ENCODE measurements at places on chromosomes 1 and 21. TPM values are rescaled to one million over a fixed set of nuclear protein-coding genes. Genes with fewer than 3 reads are reported as not detected.
A peak's percentile ranks its signal among the peaks of the same experiment; 100 is the strongest.

GRCh38 chr1:205600085-205600484, 31.7 kb downstream of the ELK4 start:
- DNase-seq, result no peak
- H3K4me3 ChIP-seq, result no peak overlapping the region
- H3K4me1 ChIP-seq, result peaks cover 31% of the 10 kb centered on the region
- no peaks in the 10 kb centered on the region for H3K27me3 ChIP-seq

- no peak within 1 kb of the TSS for H3K27ac ChIP-seq
- peak; percentile 60 for DNase-seq
- peaks cover 12% of the 10 kb centered on the region for H3K4me1 ChIP-seq
- peak within 1 kb of the TSS; percentile 71 for H3K4me3 ChIP-seq
- peaks cover 6% of the 10 kb centered on the region for H3K36me3 ChIP-seq
These were observed at the start of gene COL6A1 for GRCh38 chr21:45981151-45982091. Gene COL6A1 (plus strand): TSS chr21:45981770. CDS start chr21:45981851, 81 bp downstream.

GRCh38 chr1:41889506-41890414, 29.0 kb downstream of the HIVEP3 start:
- peaks cover 44% of the 10 kb centered on the region for H3K4me1 ChIP-seq
- no peak overlapping the region for H3K4me3 ChIP-seq
- H3K36me3 ChIP-seq, result no peaks in the 10 kb centered on the region
- no peaks in the 10 kb centered on the region for H3K27me3 ChIP-seq
- no peak for DNase-seq

The KCNC4 gene
- total RNA-seq, result 12.7 TPM

DNA sequence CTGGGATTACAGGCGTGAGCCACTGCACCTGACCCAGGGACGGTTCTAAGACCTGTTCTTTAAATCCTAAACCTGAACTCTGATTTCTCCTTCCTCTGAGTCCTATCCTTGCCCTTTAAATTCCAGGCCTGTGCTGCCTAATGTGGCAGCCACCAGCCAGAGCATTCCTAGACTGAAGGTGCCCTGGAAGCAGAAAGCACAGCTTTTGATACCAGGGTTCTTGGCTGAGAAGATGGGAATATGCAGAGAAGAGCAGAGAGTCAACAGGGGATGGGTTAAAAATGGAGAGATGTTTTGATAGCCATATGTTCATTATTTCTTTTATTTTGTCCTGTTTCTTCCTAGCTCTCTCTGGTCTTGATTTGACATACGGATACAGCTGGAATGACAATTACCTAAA, 49.7 kb downstream of the RYR2 start:
- H3K36me3 ChIP-seq, result no peaks in the 10 kb centered on the region
- H3K27me3 ChIP-seq, result no peaks in the 10 kb centered on the region
- no peak for DNase-seq
- no peak overlapping the region for H3K4me3 ChIP-seq
- H3K4me1 ChIP-seq, result no peaks in the 10 kb centered on the region
- H3K27ac ChIP-seq, result no peak overlapping the region

GRCh38 chr1:27303509-27303908, 18.5 kb upstream of the TMEM222 start:
- H3K27ac ChIP-seq, result no peak overlapping the region
- H3K4me1 ChIP-seq, result peaks cover 2% of the 10 kb centered on the region
- DNase-seq, result no peak
- H3K36me3 ChIP-seq, result peaks cover 1% of the 10 kb centered on the region
- H3K4me3 ChIP-seq, result no peak overlapping the region

DNA sequence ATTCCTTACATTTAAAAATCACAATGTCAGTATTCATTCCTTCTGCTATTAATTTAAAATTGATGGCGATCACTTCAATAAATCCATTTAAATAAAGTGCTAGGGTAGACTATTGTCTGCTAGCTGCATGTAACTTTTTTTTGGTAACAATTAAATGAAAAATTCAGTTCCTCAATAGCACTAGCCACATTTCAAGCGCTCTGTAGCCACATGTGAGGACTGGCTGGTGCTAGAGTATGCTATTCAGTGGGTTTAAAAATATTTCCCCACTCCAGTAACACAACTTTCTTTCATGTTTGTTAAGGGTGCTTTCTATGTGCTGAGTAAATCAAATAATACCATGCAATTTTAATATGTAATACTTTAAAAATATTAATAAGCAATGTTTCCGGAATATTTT, 108.2 kb downstream of the LTN1 start:
- peaks cover 8% of the 10 kb centered on the region for H3K27me3 ChIP-seq
- peaks cover 19% of the 10 kb centered on the region for H3K4me1 ChIP-seq
- H3K4me3 ChIP-seq, result peak overlapping the region; percentile 90
- H3K27ac ChIP-seq, result peak overlapping the region; percentile 93

DNA sequence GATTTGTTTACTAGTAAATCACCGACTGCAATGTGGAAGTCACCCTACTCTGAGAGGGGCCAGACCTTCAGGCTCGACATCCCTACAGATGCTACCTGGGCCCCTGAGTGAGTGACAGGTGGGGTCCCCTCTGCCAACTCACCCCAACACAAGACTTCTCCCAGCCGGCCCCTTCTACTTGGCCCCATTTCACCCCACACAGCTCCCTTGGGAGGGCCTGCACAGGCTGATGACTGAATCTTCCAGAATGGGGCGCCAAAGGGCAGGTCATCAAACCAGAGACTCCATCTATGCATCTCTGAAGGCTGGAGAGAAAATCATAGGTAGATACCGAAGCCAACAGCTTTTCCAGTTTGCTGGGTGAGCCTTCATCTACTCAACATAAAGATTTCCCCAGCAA, 9.4 kb upstream of the S100A8 start:
- no peak overlapping the region for H3K27ac ChIP-seq
- H3K4me3 ChIP-seq, result no peak overlapping the region
- H3K36me3 ChIP-seq, result no peaks in the 10 kb centered on the region
- peaks cover 14% of the 10 kb centered on the region for H3K27me3 ChIP-seq
- no peak for DNase-seq

- H3K4me1 ChIP-seq, result no peaks in the 10 kb centered on the region
- H3K27ac ChIP-seq, result no peak overlapping the region
- H3K4me3 ChIP-seq, result no peak overlapping the region
These were observed 35.4 kb upstream of the COL24A1 start for GRCh38 chr1:86191958-86192357.

- H3K4me1 ChIP-seq, result no peaks in the 10 kb centered on the region
- no peak overlapping the region for H3K27ac ChIP-seq
These were observed 1145.6 kb downstream of the KCNT2 start for GRCh38 chr1:195462646-195463045.

DNA sequence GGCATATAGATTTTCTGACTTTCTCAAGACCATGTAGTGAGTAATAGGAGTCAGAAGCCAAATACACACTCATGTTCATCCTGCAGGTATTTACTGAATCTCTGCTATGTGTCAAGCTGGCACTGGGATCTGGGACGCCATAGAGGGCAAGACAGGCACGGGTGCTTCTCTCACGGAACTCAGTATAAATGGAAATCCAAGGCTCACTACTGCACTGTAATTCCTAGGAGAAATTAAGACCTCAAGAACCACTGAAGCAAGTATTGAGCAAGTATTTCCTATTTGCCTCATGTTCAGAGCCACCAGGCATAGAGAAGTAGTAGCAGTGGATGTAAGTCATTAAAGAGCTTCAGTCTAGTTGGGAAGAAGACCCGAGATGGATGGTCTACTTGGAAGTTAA, 38.9 kb downstream of the EIF2D start:
- H3K36me3 ChIP-seq, result peaks cover 73% of the 10 kb centered on the region
- DNase-seq, result no peak
- H3K27ac ChIP-seq, result peak overlapping the region; percentile 95
- no peaks in the 10 kb centered on the region for H3K27me3 ChIP-seq
- peaks cover 58% of the 10 kb centered on the region for H3K4me1 ChIP-seq

GRCh38 chr1:237814319-237814924, 76.3 kb downstream of the ZP4 start:
- no peak overlapping the region for H3K27ac ChIP-seq
- H3K27me3 ChIP-seq, result peaks cover 6% of the 10 kb centered on the region
- no peaks in the 10 kb centered on the region for H3K36me3 ChIP-seq

DNA sequence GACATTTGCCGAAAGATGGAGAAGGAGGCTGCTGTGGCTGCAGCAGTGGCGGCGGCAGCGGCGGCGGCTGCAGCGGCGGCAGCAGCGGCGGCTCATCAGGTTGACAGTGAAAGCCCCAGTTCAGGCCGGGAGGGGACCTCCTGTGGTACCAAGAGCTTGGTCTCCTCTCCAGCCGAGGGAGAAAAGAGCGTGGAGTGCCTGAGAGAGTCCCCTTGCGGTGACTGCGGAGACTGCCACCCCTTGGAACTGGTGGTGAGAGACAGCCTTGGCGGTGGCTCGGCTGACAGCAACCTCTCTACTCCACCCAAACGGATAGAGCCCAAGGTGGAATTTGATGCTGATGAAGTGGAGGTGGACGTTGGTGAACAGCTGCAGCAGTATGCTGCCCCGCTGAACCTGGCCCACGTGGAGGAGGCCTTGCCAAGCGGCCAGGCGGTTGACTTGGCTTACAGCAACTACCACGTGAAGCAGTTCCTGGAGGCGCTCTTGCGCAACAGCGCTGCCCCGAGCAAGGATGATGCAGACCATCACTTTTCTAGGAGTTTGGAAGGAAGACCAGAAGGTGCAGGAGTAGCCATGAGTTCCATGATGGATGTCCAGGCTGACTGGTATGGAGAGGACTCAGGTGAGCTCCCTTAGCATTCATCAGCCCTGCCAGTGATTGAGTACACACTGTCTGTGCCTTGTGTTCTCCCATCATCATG, 6.3 kb downstream of the ZBTB8B start:
- DNase-seq, result no peak
- H3K27me3 ChIP-seq, result peaks cover 27% of the 10 kb centered on the region
- H3K4me1 ChIP-seq, result no peaks in the 10 kb centered on the region
- H3K36me3 ChIP-seq, result no peaks in the 10 kb centered on the region

The PLA2G2C gene
- total RNA-seq, result not detected

- no peak overlapping the region for H3K4me3 ChIP-seq
- H3K4me1 ChIP-seq, result peaks cover 17% of the 10 kb centered on the region
- H3K27ac ChIP-seq, result no peak overlapping the region
- H3K36me3 ChIP-seq, result no peaks in the 10 kb centered on the region
- H3K27me3 ChIP-seq, result peaks cover 84% of the 10 kb centered on the region
- DNase-seq, result no peak
These were observed 2.3 kb upstream of the GRIK3 start for GRCh38 chr1:37036667-37037053.

GRCh38 chr1:10108134-10108663, 75.4 kb downstream of the UBE4B start:
- no peak overlapping the region for H3K27ac ChIP-seq
- H3K36me3 ChIP-seq, result peaks cover 17% of the 10 kb centered on the region
- H3K4me1 ChIP-seq, result no peaks in the 10 kb centered on the region
- no peak overlapping the region for H3K4me3 ChIP-seq

- no peak for DNase-seq
- H3K4me3 ChIP-seq, result peak overlapping the region; percentile 39
- H3K4me1 ChIP-seq, result peaks cover 9% of the 10 kb centered on the region
- H3K27ac ChIP-seq, result peak overlapping the region; percentile 27
These were observed 14.2 kb upstream of the KCNE1 start for GRCh38 chr21:34526241-34526617.

The TMEM50B gene
- 149 TPM for total RNA-seq

DNA sequence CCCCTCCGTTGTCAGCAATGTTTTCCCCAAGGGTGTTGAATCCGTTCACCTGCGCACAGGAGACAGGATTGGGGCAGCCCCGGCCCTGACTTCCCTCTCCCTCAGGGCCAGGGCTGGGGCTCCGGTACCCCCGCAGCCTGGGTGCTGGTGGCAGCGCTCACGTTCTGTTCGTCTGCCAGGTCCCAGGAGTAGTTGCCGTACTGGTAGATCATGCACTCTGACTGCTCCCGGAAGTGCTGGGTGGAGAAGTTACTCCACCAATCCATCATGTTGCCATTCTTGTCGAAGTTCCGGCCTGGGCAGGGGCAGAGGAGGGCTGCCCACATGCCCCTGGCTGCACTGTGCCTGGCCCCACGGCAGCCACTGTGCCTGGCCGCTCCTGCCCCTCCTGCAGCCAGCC, 6.1 kb downstream of the PRXL2B start:
- H3K4me1 ChIP-seq, result peaks cover 21% of the 10 kb centered on the region
- H3K27me3 ChIP-seq, result no peaks in the 10 kb centered on the region
- H3K27ac ChIP-seq, result no peak overlapping the region
- H3K4me3 ChIP-seq, result peak overlapping the region; percentile 33

- H3K27me3 ChIP-seq, result no peaks in the 10 kb centered on the region
- no peak for DNase-seq
- H3K4me3 ChIP-seq, result no peak overlapping the region
- H3K4me1 ChIP-seq, result no peaks in the 10 kb centered on the region
These were observed 30.5 kb downstream of the ALG14 start for GRCh38 chr1:95042286-95042685.

DNA sequence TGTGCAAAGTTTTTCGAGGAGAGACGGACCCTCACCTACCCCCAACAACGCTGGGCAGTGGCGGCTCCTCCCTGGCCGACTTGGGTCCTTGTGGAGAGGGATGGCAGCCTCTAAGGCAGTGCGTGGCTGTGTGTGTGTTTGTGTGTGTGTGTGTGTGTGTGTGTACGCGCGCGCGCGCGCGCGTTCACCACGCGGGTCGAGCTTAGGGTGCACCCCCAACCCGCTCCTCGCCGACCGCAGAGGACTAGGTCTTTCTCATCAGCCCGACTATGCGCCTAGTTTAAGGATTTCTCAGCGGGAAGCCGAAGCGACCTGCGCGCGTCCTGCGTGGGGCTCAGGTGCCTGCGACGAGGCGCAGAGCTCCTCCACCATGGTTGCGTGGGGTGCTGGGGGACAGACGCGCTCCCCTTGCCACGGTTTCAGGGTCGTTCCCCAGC, 940 bp downstream of the SOX13 start:
- peaks cover 76% of the 10 kb centered on the region for H3K27me3 ChIP-seq
- DNase-seq, result no peak
- no peak overlapping the region for H3K27ac ChIP-seq

The ACTA1 gene
- 0.36 TPM for total RNA-seq

- no peaks in the 10 kb centered on the region for H3K4me1 ChIP-seq
- no peak overlapping the region for H3K27ac ChIP-seq
- no peaks in the 10 kb centered on the region for H3K27me3 ChIP-seq
- no peaks in the 10 kb centered on the region for H3K36me3 ChIP-seq
- DNase-seq, result no peak
These were observed 50.3 kb downstream of the SLX9 start for GRCh38 chr21:44989943-44990780.

The CYP2J2 gene
- 2.8 TPM for total RNA-seq

The TMOD4 gene
- 4.6 TPM for total RNA-seq

GRCh38 chr1:245651093-245651492, 496.3 kb downstream of the KIF26B start:
- H3K4me1 ChIP-seq, result no peaks in the 10 kb centered on the region
- no peak for DNase-seq
- H3K4me3 ChIP-seq, result no peak overlapping the region
- H3K27ac ChIP-seq, result no peak overlapping the region
- no peaks in the 10 kb centered on the region for H3K36me3 ChIP-seq

GRCh38 chr1:175889848-175890247, 146.5 kb upstream of the TNR start:
- no peaks in the 10 kb centered on the region for H3K4me1 ChIP-seq
- no peak overlapping the region for H3K4me3 ChIP-seq
- DNase-seq, result no peak
- H3K27ac ChIP-seq, result no peak overlapping the region

The LYPD8 gene
- total RNA-seq, result not detected

The TRIM58 gene
- total RNA-seq, result 0.14 TPM

The LCK gene
- 515 TPM for total RNA-seq

The FGR gene
- total RNA-seq, result 2.3 TPM

Data from naive thymus-derived CD8-positive, alpha-beta T cell (primary cell).